ENCODE measurements at places on chromosomes 13 and 19. TPM values are rescaled to one million over a fixed set of nuclear protein-coding genes. Genes with fewer than 3 reads are reported as not detected.

DNA sequence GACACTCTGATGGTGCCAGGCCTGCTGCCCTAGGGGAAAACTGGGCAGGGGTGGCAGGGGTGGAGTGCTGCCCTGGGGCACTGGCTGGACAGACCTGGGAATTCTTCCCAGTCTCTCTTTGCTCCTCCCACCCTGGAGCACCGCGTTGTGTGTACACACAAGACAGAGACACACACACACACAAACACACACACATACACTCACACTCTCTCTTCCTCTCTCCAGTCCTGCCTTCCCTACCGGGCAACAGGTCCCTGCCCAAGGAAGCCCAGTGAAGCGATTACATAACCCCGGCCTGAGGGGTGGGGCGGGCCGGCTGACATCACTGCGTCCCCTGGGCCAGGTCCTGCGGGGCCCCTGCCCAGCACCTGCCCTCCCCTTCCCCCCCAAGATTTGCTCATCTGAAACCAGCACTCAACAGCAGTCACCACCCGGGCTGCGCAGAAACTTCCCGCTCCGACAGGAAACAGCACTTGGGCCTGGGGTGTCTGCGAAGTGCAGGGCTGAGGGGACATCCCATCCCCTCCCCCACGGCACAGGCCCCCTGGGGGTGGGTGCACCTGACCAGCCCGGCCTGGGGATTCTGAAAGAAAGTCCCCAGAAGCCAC, 1.2 kb downstream of the MKNK2 start:
- DNase-seq, result peak; percentile 51

GRCh38 chr13:98504371-98504963, 72.4 kb downstream of the STK24 start:
- no peak for DNase-seq

DNA sequence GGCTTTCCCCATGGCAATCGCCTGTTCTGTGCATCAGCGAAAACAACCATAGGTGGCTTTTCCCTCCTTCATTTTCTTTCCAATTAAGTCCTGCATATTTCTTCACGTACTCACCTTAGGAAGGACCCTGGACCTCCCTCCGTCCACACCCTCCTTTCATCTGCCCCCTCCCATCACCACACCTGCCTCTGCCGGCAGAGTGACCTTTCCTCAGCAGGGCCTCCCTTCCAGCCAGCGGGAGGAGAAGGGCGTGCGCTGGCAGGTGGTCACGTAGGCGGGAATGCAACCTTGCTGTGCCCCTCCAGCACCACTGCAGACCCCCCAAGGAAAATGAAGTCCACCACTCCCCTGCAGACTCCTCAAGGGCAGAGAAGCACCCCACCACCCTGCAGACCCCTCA, 61.1 kb downstream of the GSX1 start:
- no peak for DNase-seq

The TLE6 gene
- total RNA-seq, result not detected
